ENCODE measurements at places on chromosomes 2 and 18. TPM values are rescaled to one million over a fixed set of nuclear protein-coding genes. Genes with fewer than 3 reads are reported as not detected.

CRYBA2 gene
- total RNA-seq = not detected

IL1R1 gene
- total RNA-seq = 1.5 TPM

PSME4 gene
- 13.0 TPM for total RNA-seq

RNF144A gene
- 5.0 TPM for total RNA-seq

DAW1 gene
- 4.3 TPM for total RNA-seq

PARD6G gene
- 1.3 TPM for total RNA-seq

TSPYL6 gene
- not detected for total RNA-seq

CABYR gene
- 39.6 TPM for total RNA-seq

RPL31 gene
- 1,520 TPM for total RNA-seq

GRCh38 chr18:26863921-26864497 is 1.5 kb downstream of the AQP4 start:
- no peak for DNase-seq

DNA sequence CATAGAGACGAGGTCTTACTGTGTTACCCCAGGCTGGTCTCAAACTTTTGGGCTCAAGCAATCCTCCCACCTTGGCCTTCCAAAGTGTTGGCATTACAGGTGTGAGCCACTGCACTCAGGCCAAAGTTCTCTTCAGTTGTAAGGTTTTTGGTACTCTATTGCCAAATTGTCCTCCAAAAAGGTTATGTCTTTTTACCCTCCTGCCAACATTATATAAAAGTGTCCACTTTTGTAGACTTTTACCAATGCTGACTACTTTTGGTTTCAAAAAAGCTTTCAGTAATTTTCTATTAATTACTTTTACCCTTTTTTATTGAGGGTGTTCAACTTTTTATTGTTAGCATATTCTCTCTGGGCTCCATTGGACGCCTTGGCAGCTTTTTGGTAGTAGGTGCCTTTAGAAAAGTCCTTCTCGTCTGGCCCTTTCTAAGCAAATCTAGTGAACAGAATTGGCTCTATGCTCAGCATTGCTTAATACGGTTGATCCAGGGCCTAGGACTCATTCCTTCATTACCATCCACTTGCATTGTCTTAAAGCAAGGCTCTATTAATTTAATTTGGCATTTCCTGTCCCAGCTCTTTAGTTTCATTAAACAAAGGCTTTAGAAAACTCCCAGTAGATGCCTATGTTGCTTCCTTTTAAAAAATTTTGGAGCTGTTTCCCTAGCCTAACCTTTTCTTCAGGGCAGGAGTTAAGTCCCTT is 16.7 kb upstream of the IL1A start:
- DNase-seq = no peak

DNA sequence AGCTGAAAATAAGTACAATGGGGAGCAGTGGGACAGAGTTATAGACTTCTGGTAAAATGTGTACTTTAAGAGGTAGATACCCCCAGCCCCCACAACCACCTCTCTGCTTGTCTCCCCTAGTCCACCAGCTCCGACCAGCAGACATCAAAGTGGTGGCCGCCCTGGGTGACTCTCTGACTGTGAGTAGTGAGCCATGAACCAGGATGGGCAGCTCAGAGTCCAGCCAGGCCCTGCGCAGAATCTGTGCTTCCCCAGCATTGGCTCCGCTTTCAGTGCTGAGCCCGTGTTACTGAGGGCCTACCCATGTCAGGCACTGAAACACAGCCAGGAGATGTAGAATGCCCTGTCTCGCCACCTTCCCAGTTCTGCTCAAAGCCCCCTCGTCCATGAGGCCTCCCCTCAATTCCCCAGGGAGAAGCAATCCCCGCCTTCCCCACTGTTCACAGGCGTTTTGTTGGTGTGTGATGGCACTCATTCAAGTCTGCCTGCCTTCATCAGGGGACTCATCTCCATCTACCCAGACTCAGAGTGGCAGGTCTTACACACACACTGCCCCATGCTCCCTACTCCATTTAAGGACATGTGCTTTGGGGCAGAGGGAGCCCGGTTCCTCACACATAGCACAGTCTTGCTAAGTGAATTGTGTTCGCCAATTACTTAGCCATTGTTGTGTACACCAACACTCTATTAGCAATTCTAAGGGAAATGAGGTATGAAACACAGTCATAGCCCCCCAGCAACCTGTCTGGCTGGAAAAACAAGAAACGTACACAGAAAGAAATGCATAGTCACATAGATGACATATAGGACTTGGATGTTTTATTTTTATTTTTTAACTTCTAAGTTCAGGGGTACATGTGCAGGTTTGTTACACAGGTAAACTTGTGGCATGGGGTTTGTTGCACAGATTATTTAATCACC is 122.6 kb downstream of the PLB1 start:
- no peak for DNase-seq

DNA sequence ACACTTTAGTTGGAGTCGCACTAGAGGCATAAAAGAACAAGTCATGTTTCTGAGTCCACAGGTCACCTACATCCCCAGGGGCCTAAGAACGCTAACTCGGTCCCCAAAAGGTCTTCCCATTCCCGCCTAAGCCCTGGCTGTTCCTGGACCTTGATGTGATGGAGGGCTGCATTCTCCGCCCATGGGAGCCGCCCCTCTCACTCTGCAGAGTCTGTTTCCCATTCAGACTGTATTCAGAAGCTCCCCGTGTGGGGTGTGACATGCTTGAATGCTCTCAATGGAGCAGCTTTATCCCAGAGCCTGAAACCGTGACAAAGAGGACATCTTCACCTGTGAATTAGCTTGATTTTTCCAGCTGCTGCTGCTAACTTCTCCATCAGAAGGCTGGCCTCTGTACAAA is 319.0 kb upstream of the KLHL29 start:
- no peak for DNase-seq

GRCh38 chr18:12574494-12575185 is 83.3 kb downstream of the SPIRE1 start:
- DNase-seq = no peak

DNA sequence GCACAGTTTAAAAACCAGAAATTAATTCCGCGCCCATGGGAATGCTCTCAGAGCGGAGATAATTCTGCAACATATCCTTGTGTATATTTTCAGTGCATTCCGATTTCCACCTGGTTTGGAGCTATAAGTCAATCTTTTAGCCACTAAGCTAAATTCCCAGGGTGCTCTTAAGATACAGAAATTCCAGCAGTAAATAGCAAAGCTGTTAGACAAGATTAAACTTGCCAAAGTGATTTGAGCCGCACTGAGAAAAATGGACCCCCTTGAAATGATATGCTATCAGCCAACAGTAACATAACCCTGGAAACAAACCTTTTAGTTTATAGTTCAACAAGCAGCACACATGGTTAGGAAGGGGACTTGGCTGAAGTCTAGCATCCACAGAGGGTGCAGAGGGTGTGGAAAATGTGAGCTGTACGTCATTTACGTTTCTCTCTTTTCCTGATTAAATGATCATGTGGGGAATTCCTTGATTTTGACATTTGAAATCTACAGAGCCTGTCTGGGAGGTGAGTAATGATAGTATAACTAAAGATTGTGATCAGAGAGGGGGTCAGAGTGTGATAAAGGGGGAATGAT is 99.8 kb upstream of the COPS8 start:
- DNase-seq = no peak

- DNase-seq = no peak
Observed at GRCh38 chr18:55414475-55414874, 173.5 kb downstream of the TCF4 start.

DNA sequence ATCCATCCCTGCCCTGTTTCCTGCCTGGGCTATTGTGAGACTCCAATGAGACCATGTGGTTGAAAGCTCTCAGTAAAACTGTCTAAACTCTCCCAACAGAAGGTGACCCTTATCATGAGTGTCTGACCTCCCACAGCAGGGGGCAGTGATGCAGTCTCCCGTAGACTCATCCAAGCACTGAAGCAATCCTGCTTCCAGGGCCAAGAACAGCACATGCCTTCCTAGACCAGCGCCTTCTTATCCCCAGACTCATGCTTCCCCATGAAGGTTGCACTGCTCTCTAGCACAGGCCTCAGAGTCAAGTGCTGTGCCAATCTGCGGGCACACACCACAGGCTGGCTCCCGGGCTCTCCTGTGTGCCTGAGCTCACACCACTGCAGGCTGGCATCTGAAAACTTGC is 112.3 kb downstream of the TNS1 start:
- peak; percentile 12 for DNase-seq

DNA sequence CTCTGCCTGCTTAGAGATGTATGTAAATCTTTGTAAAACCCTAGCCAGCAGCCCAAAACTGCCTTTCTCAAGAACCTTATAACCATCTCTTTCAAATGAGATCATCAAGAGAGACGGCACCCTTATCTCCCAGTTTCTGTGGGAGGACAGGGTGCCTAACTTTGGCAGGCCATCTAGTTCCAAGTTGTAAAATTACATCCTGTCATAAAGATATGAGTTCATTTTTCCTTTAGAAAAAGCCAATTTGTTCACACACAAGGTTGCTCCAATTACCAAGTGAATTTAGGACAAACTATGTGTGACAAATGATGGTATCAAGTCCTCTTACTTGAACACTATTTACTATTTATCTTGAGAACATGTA is 65.3 kb downstream of the MEMO1 start:
- no peak for DNase-seq

- DNase-seq = no peak
Observed at GRCh38 chr18:73023975-73024374, 156.2 kb upstream of the NETO1 start.

DNA sequence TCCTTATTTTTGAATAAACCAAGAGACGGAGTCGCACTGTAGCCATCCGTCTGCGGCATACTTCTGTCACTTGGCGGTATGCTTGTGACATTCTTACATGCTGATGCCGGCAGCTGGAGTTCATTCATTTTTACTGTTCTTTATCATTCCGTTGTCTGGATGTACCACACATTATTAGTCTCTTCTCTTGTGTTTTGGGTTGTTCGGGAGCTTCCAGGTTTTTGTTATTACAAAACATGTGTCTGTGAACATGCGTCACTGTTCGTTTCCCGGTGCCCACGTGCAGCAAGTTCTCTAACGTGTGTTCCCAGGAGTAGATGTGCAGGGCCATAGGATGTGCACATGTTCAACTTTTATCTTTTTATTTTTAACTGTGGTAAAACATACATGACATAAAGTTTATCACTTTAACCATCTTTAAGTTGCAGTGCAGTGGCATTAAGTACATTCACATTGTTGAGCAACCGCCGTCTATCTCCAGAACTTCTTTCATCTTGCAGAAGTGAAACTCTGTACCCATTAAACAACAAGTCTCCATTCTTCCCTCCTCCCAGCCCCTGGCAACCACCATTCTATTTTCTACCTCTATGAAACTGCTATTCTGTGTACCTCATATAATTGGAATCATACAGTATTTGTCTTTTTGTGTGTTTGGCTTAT is 40.1 kb downstream of the MTCL1 start:
- DNase-seq = no peak

DNA sequence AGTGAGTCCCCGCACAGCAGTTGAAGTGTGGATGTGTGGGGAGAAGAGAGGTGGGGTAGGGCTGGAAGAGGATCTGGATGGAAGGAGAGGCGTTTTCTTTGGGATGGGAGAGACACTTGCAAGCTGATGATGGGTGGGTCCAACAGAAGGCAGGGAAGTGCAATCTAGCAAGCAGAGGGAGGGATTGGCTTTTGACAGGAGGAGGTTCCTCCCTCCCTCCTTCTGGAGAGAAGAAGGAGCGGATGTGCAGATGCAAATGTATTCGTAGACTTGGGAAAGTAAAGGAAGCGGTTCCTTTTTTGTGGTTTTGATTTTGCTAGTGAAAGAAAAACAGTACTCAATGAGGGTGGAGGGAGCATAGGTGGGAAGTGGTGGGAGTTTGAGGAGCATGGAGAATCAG is 48.9 kb downstream of the LAMA3 start:
- DNase-seq = no peak

DNA sequence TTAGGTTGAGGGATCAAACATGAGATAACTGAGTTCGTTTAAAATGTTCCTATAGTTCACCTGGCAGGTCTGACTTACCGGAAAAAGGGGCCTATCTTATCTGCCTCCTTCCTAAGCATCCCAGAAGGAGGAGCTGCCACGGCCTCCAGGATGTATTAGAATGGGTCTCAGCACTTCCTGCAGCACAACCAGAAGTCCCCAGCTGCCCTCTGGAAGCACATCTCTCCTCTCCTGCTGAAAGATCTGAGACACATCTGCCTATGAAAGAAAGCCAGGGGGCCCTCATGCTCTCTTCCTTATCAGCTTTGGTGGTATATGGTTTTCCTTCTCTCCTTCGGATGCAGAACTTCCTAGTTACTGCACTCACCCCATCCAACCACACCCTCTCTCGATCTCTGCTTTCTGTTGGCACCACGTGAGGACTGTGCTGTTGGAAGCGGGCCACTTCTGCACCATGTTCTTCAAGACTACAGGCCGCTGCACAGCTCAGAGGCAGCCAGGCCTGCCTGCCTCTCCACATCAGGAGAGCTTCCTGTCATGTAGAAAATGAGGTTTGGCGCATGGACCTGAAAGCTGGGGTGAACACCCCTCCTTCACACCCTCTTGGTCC is 6.5 kb downstream of the IGFBP5 start:
- DNase-seq = no peak

GRCh38 chr2:223692191-223692947 is 90.2 kb upstream of the SCG2 start:
- DNase-seq = no peak

DNA sequence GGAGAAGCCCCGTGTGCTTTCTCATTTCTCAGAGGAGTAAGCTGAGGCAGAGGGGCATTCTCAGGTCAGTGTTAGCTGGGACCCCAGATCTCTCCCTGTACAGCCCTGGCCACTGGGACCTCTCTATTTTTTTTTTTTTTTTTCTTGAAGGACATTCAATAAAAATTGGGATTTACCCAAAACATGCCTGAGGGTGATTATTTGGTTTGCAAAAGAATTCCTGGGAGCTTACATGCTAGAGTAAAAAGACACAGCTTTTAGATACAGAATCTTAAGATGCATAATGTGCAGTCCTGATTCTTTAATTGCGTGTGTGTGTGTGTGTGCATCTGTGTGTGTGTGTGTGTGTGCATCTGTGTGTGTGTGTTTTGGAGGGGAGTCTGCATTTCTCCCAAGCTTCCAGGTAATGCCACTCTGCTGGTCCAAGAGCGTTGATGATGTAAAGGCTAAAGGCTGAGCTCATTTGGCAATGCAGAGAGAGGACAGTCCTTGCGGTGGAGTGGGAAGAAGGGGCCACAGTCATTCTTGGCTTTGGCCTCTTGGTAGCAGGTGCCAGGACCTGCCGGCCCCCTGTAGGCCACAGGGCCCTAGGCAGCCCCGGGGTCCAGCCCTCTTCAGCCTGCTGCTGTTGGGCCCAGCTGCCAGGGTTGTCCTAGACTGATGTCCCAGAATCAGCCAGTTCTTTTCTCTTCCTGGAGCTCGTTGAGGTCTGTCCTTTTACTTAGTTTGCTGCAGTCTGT is 74.1 kb upstream of the MCFD2 start:
- DNase-seq = no peak

DNA sequence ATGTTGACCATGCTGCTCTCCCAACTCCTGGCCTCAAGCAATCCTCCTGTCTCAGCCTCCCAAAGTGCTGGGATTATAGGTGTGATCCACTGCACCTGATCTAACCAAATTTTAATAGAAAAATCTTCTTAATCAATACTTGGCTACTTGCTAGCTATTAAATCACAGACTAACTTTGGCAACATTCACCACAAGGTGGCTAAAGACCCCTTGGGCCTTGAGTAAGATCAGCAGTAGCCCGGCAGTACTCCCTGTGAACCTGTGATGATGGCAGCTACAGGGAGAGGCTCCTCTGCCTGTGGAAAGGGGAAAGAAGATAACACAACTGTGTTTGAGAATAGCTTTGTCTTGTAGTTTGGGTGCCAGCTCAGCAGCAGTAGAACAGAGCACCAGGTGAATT is 102.9 kb downstream of the SLC39A10 start:
- no peak for DNase-seq

Data from Caki2 (cell line).